ENCODE measurements at places on chromosomes 13 and 19.

DNA sequence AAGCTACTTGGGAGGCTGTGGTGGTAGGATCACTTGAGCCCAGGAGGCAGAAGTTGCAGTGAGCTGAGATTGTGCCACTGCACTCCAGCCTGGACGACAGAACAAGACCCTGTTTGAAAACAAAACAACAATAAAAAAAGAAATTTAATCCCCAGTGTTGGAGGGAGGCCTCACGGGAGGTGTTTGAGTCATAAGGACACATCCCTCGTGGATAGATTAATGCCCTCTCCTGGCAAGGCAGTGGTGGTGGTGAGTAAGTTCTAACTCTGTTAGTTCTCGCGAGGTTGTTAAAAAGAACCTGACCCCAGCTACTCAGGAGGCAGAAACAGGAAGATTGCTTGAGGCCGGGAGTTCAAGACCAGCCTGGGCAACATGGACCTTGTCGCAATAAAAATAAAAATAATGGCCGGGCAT is 27.6 kb upstream of the SIN3B start:
- no peak for DNase-seq

GRCh38 chr13:46345866-46346265 is 41.2 kb downstream of the RUBCNL start:
- no peak for DNase-seq

GRCh38 chr13:31207661-31208552 is 8.1 kb downstream of the B3GLCT start:
- peak; percentile 57 for DNase-seq

DNA sequence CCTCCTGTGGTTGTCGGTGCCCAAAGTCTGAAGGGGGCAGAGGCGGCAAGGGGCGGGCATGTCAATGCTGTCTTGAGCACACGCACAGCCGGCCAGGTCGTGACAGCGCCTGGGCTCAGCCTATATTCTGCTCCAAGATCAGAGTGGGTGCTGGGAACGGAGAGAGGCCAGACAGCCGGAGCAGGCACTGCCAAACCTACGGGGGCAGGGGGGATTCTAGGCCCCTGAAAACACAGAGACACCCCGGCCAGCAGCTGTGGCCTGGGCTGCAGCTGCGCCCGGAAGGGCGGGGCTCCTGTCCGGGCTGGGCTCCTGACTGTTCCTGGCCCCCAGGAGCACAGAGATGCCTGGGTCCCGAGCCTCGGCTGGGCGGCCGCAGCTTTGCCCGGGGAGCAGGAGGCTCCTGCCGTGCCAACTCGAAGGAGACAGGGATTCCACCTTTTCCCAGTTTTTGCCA is 2662.9 kb upstream of the PCDH20 start:
- DNase-seq = no peak

DNA sequence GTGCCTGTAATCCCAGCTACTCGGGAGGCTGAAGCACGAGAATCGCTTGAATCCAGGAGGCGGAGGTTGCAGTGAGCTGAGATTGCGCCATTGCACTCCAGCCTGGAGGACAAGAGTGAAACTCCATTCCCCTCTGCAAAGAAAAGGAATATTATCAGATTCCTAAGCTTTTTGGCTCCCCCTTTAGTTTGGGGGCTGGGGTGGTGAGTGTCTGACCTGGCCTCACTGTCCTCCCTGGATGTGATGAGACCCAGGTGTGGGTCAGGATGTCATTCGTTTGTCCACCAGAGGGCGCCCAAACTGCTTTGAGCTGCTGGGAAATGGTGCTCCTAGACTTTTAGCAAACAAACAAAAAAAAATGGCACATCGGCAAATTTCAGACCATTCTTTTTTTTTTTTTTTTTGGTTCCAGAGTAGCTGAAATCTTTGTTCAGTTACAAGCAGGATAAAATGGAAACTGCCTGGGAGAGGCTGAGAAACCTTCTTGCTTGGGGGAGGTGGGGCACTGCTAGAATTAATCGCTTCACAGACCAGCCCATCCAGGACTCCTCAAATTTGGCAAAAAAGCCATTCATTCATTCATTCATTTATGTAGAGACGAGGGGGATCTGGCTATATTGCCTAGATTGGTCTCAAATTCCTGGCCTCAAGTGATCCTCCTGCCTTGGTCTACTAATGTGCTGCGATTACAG is 29.4 kb downstream of the SPC24 start:
- DNase-seq = peak; percentile 37
